Endodermal cell (in vitro differentiated cells): ENCODE measurements at places on chromosomes 6 and 20.

DNA sequence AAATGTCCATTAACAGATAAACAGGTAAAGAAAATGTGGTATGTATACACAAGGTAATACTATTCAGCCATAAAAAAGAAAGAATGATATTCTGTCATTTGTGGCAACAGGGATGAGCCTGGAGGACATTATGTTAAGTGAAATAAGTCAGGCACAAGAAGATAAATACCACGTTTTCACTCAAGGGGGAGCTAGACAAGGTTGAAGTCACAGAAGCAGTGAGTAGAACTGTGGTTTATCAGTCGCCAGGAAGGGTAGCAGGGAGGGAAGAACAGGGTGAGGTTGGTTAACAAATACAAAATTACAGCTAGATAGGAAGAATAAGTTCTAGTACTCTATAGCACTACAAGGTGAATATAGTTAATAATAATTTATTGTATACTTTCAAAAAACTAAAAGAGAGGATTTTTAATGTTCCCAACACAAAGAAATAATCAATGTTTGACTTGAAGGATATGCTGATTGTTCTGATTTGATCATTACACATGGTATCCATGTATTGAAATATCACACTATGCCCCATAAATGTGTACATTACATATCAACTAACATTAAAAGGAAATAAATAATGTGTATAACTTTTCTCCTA is 21.1 kb downstream of the RTN4IP1 start:
- DNase-seq: peak; percentile 61

- DNase-seq: no peak
Observed at GRCh38 chr20:23228912-23229311, 121.7 kb upstream of the NXT1 start.

- DNase-seq: no peak
Observed at GRCh38 chr6:4936681-4937041, 67.2 kb downstream of the RPP40 start.

DNA sequence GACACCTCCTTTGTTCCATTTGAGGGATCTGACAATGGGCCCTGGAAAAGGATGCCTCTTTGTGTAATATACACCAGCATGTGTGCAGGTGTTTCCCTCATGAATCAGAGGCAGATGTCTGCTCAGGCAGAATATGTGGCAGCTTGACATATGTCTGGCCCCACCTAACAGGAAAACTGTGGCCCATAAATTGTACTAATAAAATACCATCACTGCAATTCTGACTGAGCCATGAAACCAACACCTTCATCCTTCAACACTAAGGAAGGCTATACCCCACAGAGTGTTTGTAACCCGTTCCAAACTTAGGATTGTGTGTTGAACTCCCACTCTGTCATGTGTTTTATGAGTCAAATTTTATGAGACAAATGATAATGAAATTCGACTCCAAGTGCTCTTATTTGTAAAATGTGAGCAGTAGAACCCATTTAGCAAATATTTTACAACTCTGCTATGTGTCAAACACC is 22.7 kb downstream of the LAMA4 start:
- DNase-seq: no peak

DNA sequence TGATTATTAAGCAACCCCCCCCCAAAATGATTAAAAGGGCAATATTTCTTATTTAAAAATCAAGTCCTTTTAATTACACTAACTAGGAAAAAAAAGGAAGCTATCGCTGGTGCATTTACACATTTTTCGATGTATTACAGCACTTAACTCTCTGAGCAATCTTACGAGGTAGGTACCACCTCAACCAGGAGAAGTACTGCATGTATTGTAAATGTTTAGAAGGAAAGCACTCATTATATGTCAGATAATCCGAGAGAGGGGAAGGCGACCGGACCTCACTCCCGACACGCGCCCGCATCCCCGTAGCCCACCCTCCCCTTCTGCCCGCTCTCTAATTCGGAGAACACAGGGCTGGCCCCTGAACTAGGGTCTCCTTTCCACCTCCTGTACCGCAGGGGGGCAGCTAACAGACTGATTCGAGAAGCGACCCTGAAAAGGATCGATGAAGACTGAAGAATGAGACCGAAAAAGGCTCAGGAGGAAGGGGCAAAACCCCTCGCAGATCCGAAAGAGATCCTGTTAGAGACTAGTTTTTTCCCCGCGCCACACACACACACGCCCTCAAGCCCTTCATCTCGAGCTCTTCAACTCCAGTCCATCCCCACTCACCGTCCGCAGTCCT is 337 bp downstream of the ESF1 start:
- no peak for DNase-seq

DNA sequence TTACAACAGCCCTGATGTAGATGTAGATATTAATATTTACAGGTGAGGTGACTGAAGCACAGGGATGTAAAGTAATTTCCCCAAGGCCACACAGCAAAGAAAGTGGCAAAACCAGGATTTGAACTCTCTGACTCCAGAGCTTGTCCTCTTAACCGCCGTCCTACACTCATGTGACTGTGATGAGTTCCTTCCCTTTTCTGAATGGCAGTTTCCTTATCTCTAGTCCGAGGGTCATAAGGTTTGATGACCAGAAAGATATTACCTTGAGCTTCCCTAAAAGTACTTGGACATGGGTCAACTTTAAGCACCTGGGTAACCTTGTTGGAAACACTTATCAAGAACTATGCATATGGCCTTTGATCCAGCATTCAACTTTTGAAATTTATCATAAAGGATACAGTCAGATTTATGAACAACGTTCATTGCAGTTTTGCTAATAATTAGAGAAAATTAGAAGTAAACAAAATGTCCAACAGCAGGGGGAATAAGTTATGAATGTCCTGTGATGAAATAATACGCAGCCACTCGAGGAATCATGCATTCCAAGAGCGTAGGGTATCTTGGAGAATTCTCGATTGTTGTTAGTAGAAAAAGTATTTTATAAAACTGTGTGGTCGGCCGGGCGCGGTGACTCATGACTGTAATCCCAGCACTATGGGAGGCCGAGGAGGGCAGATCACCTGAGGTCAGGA is 2.3 kb upstream of the TLDC2 start:
- no peak for DNase-seq

- DNase-seq: no peak
Observed at GRCh38 chr6:143620447-143620846, 57.3 kb upstream of the PHACTR2 start.

GRCh38 chr6:148693882-148694484 is 52.8 kb upstream of the UST start:
- DNase-seq: no peak

DNA sequence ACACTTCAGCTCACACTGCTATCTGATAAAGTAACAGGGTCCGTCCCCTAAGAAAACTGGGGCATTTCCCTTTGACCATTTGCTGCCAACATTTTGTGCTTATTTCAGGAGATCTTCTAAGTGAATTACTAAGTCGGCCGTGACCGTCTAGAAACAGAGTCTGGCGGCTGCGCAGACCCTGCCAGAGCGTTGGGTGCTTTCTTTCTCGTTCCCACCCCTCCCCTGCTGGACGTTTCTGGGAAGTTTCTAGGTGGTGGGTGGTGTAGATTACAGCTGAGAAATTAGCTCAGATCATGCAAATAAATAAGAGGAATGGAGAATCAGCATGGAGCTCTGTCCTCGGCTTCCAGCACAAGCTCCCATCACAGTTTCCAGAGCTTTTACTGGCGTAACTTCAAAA is 128.1 kb downstream of the MYLK4 start:
- no peak for DNase-seq

- DNase-seq: no peak
Observed at GRCh38 chr6:34680802-34681515, 15.6 kb downstream of the ILRUN start.

- no peak for DNase-seq
Observed at GRCh38 chr6:89434954-89435353, 2.0 kb downstream of the ANKRD6 start.

- DNase-seq: no peak
Observed at GRCh38 chr20:16147916-16148315, 425.3 kb downstream of the KIF16B start.
